ENCODE measurements at places on chromosomes 1 and 21.

DNA sequence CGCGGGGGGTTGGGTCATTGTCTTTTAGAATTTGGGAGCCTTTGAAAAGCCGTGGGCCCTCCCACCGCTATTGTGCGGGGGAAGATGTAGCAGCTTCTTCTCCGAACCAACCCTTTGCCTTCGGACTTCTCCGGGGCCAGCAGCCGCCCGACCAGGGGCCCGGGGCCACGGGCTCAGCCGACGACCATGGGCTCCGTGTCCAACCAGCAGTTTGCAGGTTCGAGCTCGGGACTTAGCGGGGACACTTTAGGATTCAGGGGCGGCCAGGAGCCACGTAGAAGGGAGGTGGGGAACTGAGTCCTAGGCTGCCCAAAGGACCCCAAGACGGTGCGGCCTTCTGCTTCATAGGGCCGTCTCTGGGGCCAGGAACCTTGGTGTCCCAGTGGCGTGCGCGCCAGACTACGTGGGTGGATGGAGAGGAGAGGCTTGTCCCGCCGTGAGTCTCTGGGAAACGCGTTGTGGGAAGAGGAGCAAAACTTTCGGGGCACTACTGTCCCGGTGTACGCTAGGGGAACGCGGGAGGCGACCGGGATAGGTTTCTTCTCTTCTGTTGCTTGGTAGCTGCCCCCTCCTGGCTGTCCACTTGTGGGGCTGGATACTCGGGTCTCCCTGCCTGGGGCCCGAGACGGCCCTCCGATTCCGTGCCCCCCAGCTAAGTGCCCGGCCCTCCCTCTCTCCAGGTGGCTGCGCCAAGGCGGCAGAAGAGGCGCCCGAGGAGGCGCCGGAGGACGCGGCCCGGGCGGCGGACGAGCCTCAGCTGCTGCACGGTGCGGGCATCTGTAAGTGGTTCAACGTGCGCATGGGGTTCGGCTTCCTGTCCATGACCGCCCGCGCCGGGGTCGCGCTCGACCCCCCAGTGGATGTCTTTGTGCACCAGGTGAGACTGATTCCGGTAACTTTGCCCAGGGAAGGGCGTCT, at the start of gene LIN28A:
Gene LIN28A (plus strand): TSS at position 112 of the 918 bp plus-strand sequence. CDS start 75 bp downstream, at position 187.
- DNase-seq: no peak

- DNase-seq: no peak
Observed at GRCh38 chr1:110515041-110515440, 3.9 kb downstream of the KCNA10 start.

DNA sequence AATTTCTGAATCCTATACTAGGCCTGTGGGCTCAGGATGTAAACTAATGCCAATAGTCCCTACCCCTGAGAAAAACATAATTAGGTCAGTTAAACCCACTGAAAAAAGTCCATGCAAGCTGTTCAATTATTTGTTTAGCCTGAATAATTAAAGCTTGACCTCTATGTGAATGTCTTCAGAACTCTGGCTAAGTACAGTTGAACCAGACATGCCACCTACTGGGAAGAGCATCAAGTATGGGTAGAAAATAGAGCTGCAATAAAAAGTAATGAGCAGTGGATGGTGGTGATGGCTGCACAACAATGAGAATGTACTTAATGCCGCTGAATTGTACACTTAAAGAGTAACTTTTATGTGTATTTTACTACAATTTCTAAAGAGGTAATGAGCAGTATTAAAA, 23.6 kb upstream of the SLC19A2 start:
- no peak for DNase-seq

DNA sequence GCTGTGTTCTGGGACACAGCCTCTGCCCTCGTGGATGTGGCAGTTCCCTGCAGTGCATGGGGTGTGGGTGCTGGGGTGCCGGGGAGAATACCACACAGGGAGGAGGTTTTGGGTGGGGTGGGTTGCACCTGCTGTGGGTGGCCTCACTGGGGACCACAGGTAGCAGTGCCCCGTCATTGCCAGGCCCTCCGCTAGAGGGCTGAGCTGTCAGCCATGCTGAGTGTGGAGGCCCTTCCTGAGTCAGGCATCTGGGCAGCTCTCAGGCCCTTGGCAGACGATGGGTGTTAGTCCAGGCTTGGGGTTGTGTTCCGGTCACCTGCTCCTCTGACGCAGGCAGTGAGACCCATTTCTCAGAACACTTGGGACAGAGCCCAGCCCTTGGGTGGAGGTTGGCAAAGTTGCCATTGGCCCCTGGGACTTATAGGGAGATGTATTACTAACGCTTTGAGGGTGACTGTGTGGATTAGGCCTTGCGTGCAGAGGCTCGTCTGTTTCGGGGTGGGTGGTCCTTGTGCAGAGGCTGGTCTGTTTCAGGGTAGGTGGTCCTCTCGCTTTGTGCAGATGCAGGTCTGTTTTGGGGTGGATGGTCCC, 23.9 kb downstream of the PCNT start:
- DNase-seq: no peak

DNA sequence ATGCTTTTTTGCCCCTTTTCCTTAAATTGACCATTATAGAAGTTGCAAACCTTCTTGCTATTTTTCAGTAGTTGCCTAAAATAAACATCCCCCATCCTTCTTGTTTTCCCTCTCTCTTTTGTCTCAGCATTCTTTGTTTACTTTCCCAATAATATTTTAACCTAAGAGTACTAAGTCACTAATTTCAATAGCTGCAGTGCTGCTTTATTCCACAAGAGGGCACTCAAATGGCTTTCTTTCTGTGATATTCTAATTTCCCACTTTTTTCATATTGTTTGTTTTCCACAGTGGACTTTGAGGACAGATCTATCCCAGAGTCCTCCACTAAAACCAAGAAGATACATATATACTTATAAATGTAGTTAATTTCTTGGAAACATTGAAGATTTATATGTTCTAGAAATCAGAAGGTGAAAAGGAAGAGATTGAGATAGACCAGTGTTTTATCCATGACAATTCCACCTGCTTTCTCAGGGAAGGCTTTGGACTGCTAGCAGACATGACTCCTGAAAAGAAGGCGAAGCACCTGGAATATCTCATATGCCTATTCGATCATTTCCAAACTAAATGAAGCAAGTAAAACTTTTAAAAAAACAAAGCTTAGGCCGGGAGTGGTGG, 104.8 kb upstream of the GRIK1 start:
- no peak for DNase-seq

DNA sequence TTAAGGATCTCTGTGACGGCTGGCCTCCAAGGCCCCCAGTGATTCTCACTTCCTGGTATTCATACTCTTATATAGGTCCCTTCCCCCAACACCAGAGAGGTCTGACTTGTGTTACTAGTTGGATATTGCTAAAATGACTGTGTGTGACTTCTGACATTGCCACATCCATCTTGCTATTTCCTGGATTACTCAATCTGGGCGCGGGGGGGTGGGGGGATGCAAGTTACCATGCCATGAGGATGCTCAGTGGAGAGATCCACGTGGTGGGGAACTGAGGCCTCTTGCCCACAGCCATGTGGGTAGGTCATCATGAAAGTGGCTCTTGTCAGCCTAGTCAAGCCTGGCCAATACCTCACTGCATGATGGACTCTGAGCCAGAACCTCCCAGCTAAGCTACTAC, 117.0 kb downstream of the UBE2U start:
- DNase-seq: no peak

DNA sequence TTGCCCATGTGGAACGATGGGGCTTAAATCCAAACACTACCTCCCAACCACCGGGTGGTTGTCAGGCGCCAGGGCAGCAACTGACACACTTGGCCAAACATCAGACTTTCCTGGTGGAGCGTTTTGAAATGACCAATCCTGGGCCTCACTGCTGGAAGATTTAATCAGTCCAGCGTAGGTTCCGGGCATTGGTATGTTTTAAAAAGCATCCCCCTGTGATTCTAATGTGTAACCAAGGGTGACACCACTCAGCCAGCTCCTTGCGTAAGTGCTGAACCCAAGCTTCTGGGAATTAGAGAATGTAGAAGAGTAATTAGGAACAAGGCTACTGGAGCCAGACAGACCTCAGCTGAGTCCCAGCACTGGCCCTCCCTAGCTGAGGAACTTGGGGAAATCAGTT, 44.8 kb upstream of the KAZN start:
- DNase-seq: no peak

GRCh38 chr1:40983286-40983685, 3.8 kb downstream of the CTPS1 start:
- no peak for DNase-seq

DNA sequence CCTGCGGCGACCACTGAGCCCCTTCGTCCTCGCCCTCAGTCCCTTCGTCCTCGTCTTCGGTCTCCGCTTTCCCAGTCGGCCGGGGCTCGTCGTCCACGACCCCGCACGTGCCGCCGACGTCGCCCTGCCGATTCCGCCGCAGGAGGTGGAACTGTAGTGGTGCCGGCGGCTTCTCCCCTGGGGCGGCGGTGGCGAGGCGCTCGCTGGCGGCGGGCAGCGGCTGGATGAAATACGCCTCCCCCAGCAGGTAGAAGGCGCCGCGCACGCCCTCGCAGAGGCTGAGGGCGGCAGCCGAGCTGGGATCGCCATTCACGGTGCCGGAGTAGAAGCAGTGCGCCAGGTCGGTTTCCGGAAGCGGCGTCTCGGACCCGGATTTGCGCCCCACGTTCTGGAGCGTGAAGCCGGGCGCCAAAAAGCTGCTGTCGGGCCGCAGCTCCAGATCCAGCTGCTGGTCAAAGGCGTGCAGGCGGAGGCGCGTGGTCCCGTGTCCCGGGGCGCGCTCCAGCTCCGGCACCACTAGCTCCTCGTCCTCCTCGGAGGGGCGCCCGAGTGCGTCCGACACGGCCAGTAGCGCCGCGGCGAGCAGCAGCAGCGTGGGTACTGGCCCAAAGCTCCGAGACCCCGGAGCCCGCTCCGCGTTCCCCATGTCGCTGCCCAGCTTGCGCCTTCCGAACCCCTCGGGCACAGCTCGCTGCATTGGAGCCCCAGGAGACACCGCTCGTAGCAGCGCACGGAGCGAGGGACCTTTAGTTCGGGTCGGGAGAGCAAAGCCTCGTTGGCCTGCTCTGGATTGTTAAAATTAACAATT, 747 bp downstream of the ADAMTS1 start:
- peak; percentile 80 for DNase-seq

DNA sequence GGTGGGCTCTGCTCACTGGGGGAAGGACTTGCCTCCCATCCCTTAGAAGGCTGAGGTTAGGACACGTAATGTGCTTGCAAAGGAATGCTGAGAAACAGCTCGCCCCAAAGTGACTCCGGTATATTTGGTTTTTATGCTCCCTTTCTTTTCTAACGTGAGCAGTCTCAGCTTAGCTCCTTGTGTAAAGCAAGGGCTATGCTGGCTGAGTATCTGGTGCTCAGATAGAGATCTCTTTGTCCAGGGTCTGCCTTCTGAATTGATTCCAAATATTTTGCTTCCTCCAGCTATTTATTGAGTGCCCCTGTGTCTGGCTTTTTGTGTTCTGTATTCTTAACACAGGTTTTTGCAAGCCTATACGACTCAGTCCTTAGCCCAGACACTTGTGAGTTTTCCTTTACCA, 94.5 kb upstream of the ARTN start:
- no peak for DNase-seq

DNA sequence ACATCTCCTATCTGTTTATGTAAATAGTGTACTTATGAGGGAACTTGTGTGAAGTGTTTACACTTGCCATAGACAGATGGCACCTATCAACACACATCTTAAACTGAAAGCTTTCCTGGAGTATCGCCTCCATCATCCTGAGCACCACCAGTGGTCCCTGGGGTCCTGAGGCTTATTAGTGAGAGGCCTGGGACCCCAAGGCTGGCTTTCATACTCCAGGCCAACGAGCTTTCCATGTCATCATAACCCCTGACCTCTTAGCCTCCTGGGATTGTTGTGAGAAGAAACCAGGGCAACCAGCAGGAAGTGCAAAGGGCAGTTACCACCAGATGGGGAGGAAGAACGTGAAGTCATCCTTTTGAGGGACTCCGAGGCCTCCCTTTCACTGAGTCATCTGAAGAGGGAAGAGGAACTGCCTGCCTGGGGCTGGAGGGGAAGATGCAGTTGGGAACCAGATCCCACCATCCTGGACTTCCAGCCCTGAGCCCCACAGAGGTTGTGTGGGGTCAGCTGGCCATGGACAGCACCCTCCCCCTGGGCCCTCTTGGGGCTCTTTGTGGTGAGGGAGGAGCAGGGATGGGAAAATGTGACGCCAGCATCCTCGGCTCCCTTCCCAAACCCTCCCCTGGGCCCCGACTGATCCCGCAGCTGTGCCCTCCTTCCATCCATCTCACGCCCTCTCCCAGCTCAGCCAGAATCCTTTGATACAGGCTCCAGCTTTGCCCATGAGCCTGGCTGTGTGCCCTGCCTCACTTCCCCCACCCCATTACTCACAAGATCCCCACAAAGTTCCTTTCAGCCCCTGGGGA, 5.8 kb downstream of the INKA2 start:
- peak; percentile 75 for DNase-seq

GRCh38 chr21:38920631-38921398, 115.1 kb downstream of the ETS2 start:
- DNase-seq: peak; percentile 44

DNA sequence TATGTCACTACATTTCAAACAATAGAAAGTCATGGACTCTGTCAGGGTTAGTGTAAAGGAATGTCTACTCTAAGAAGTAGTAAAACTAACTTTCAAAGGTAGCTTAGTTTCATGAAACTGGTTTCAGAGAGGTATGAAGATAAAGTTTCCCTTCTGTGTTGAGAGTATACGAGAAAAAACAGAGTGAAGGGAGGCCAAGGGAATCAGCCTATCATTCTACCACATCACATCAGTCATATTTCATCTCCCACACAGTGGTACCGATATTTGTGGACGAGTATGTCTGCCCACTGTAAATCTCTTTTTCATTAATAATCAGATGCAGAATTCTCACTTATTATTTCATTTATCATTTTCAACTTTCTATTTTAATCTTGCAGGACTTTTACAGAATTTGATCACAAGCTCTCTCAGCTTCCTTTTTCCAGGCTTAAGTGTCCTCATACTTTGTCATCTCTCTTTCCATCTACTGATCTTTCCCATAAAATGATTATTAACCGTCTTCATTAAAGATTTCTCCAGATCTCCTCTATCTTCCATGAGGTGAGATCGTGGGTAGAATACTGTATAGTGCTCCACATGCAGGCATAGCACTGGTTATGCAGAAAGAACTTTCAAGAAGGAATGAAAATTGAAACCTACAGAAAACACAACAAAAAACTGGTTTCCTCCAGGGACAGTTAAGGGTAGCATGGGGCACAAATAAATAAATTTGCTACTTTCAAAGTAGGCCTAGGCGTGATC, 11.5 kb upstream of the IFI16 start:
- no peak for DNase-seq

DNA sequence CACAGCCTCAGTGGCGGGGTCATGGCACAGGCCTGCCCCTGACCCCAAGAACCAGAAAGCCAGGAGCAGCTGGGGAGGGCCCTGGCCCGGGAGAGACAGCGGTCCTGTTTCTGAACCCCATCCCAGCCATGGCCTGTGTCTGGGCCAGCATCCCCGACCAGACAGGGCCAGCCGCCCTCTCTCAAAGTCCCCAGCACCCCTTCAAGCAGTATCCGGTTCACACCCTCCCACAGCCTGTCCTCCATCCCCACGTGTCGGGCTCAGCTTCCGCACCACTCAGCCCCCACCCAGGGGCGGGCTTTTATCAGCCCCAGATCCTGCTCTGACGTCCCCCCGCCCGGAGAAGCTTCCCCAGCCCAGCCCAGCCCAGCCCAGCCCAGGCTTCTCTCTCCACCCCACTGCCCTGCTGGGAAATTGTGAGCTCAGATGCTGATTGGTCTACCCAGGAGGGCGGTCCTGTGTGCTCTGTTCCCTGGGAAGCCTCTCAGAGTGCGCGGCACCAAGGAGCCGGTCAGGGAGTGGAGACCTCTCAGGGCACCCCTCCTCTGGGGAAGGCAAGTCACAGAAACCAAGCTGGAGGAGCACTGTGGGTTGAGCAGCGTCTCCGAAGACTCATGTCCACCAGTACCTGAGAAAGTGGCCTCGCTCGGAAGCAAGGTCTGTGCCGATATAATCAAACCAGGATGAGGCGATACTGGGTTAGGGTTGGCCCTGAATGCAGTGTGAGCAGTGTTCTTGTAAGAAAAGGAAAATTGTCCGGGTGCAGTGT, 4.7 kb upstream of the FAAP20 start:
- peak; percentile 87 for DNase-seq
